Stimulated activated naive CD8-positive, alpha-beta T cell treated with anti-CD3 and anti-CD28 coated beads, Interleukin-15, amount 100 ng/mL, for 72 hours (primary cell): ENCODE measurements at places on chromosomes 5 and 9.

- no peak for DNase-seq
Measured at GRCh38 chr5:67799732-67800234, 415.8 kb upstream of the PIK3R1 start.

GRCh38 chr9:134380542-134381271 lies 54.5 kb downstream of the RXRA start:
- DNase-seq = no peak

GRCh38 chr5:130017173-130017572 lies 112.9 kb downstream of the CHSY3 start:
- no peak for DNase-seq

- no peak for DNase-seq
Measured at GRCh38 chr5:102722931-102723330, 32.2 kb upstream of the PAM start.

DNA sequence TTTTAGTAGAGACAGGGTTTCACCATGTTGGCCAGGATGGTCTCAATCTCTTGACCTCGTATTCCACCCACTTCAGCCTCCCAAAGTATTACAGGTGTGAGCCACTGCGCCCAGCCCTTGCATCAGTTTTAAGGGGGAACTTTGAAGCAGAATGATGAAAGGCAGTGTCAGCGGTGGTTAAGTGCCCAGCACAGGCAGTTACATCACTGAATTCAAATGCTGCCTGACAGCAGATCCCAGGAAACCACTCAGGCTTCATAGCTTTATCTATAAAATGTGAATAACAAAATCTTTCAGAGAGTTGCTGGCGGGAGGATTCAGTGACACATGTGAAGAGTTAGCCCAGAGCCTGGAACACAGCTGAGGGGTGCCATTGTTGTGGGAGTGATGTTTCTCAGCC lies 26.5 kb downstream of the FGF1 start:
- no peak for DNase-seq

DNA sequence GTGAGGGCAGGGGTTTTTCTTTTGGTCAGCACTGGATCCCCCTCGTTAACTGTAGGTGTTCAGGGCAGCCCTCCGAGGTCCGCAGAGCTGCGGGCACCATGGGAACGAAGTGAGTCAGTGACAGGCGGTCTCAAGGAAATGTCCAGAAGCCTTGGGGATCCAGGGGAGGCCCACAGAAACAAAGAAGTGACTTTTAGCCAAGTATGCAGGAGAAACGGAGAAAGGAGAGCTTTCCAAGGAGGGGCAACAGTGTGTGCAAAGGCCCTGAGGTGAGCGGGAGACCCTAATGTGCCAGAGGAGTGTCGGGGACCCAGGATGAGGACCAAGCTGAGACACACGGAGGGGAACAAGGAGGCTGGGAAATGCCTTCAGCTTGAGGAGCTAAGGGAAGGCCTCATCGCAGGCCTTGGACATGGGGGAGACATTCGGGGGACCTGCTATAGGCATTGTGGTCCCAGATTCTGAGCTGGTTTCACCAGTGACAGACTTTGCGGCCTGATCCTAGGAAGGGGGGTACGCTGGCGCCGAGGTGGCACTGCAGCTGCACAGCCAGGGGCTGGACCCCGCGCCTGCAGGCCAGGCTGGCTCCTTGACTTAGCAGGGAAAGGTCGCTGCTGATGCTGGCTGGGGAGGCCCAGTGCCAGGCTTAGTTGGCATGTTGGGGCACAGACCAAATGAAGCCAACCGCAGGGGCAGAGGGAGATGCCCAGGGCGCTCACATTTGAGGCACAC lies 3.3 kb downstream of the LTC4S start:
- DNase-seq = no peak

DNA sequence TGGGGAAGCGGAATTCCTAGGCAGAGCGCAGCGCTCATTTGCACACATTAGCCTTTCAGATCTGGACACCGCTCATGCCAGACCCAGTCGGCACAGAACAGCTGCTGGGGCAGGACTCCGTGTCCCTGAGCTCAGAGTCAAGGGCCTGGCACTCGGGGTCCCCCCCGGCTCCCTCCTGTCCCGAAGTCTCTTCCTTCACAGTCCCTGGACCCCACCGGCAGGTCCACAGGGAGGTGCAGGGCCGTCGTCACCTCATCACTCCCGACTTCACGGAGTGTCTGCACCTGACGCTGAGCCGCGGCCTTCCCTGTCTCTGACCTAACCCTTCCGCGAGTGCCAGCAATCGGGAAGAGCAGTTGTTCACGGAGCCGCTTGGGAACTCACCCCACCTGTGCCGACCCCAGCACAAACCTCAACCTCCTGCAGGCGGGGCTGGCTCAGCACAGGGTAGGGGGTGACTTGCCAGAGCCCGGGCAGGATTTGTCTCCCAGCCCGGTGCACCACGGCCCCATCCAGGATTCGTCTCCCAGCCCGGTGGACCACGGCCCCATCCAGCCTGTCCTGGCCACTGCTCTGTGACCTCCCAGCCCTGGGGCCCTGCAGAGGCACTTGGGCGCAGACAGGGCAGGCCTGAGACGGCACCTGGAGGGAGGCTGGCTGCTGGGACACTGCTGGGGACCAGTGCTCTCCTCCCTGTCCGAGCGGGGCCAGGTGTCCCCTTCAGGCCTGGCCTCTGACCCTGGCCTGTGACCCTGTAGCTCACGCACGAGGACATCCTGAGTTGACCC lies 9.9 kb upstream of the SLC9A3 start:
- no peak for DNase-seq

GRCh38 chr9:14868418-14868771 lies 41.8 kb downstream of the FREM1 start:
- no peak for DNase-seq

DNA sequence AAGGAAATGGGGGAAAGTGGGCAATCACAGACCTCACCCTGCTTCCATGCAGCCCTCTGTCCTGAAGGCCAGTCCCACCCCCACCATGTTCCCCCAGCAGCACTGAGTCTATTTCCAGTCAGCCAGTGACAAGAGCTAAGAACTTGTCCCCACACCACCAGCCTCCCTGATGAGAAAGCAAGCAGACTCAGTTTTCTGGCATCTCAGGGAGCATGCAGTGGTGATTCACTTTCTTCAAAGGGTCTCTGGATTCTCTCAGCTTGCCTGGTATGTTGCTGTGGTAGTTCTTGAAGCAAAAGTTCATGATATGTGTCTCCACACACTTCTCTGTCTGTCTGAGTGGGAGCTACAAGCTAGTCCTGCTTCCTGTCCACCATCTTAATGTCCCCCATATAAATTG lies 799.9 kb upstream of the TYRP1 start:
- no peak for DNase-seq

- DNase-seq = no peak
Measured at GRCh38 chr9:109441296-109441695, 56.8 kb downstream of the PTPN3 start.

DNA sequence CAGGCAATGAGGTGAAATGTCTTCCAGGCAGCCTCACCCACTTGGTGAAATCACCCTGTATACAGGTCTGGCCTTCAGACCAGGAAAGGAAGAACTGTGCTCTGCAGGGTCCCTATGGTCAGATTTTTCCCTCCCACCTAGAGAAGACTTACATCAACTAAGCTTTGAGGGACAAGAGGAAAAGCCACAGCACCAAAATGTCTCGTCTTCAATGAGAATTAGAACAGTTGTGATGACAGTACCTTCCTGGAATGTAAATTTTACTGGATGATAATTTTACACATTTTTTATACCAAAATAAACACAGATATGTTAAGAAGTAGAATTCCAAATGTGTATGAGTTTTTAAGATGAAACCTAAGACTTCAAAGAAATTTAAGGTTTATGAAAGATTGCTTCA lies 283.9 kb downstream of the SPOCK1 start:
- DNase-seq = no peak

DNA sequence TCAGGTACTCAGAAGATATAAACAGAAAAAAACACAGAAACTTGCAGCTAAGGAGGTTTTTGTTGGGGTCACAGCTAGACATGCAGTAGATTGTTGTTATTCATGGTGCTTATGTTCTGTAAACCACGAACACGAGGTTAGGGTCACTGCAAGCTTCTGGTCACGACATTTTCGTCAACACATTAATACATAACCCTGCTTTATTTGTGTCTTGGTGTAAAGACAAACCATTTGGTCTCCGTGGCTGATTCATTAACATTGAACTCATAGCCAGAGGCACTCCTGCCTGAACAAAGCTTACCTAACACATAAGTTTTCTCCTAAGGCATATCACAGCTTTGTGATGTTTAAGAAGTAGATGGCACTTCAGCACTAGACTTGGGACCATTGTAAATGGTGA lies 16.9 kb downstream of the TEK start:
- DNase-seq = no peak

GRCh38 chr5:134079748-134080581 lies 34.5 kb upstream of the TCF7 start:
- DNase-seq = peak; percentile 82

DNA sequence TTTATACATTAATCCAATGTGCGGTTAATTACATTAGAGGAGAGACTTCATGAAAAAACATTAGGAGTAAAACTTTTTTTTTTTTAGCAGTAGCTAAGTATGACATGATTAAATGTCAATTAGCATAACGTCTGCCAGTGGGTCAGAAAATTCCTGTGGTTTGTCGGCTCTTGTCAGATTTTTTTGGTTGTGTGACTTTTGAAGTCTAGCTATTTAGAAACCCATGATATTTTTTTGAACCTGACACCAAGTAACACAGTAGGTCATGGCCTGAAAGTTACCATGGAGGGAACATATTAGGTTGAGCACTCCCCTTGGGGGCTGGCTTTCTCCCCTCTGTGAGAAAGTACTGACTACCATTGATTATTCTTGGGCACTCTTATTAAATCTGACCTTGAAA lies 84.8 kb upstream of the ALDH1A1 start:
- DNase-seq = no peak

GRCh38 chr5:2217219-2217618 lies 334.5 kb upstream of the IRX4 start:
- DNase-seq = no peak

DNA sequence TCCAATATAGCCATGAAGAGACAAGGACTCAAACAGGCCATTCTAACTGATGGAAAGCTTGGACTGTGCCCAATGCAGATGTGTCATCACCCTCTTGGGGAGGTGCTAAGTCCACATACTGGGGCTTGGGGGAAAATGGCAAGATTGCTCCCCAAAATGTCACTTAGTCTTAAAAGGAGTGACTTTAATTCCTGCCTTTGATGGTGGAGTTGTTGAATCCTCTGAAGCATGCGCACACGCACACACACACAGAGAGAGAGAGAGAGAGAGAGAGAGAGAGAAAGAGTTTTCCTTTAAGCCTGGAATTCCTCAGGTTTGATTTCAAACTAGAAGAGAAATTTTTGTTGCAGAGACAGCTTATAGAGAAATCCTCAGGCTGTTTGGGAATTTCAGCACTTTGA lies 161.9 kb upstream of the GAS1 start:
- no peak for DNase-seq

DNA sequence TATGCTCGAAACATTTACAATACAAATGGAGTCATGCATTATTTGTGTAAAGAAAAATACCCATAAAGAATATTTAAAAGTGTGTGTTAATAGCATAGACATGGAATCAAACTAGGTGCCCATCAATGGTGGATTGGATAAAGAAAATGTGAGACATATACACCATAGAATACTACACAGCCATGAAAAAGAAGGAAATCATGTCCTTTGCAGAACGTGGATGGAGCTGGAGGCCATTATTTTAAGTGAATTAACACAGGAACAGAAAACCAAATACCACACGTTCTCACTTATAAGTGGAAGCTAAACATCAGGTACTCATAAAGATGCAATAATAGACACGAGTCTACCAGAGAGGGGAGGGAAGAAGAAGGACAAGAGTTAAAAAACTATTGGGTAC lies 22.8 kb downstream of the SMIM23 start:
- no peak for DNase-seq

DNA sequence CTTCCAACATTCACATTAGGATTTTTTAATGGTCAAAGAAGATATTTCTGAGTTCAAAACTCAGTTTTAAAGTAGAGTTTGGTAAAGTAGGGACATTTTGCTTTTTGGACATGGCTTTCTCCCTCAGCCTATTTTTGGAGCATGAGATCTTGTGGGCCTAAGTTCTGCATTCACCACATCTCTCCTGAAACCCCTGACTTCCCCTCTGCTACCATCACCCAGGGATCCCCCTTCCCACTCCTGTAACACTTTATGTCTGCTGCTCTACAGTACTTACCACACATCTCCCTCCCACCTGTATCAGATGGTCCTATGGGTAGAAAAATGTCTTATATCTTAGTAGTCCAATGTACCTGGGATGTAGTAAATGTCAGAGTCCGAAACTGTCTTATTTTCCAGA lies 48.2 kb upstream of the JAK2 start:
- peak; percentile 19 for DNase-seq
